ENCODE measurements at places on chromosomes 16 and 17. TPM values are rescaled to one million over a fixed set of nuclear protein-coding genes. Genes with fewer than 3 reads are reported as not detected.

The CD300E gene
- polyA plus RNA-seq = not detected

DNA sequence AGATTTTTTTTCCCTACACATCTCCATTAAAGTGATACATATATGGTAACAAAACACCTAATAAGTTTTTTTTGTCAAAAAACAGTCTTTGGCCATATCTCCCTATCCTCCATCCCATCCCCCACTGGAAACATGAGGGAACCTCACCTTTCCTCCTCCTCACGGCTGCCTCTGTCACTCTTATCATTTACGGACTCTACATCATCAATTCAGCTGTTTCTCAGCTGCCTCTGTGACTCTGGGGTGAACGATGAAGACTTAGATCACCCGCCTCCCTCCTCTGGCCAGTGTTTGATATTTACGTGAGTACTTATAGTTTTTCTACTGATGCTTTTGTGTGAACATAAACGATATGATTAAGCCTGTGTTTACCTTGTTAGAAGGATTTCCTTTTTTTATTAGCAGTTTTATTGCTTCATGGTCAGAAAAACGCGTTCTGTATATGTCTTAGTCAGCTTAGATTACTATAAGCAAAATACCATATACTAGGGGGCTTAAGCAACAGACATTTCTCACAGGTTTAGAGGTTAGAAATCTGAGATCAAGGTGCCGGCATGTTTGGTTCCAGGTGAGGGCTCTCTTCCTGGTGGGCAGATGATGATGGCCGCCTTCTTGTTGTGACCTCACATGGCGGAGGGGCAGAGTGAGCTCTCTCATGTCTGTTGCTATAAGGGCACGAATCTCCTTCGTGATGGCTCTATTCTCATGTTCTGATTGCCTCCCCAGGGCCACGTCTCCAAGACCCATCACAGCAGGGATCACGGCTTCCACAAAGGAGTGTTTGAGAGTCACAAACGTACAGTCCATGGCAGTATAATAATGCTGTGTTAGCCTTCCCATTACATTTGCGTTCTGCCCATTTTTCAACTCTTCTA lies 32.1 kb downstream of the DNAH17 start:
- no peak for DNase-seq

DNA sequence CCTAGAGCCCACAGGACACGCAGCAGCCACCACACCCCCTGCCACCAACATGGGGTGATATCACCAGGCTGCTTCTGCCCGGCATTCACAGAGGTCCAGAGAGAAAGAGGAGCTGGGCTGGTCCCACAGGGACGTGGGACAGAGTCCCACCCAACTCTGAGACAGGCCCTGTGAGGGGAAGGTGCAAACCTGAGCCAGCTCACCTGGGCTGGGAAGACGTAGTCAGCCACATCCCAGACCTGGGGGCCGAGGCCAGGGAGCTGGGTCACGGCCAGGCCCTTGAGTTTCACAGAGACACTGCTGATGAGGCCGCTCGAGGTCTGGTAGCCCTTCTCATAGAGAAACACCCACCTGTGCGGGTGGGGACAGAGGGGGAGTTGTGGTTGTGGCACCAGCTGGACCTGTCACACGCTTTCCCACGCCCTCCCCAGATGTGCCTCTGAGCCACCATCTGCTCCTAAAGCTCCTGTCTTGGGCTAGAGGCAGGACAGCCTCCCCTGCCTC lies 11.2 kb downstream of the P2RX1 start:
- DNase-seq = no peak

GRCh38 chr16:30992931-30993816 lies 8.2 kb downstream of the HSD3B7 start:
- no peak for DNase-seq

The MLX gene
- polyA plus RNA-seq = 52.1 TPM

DNA sequence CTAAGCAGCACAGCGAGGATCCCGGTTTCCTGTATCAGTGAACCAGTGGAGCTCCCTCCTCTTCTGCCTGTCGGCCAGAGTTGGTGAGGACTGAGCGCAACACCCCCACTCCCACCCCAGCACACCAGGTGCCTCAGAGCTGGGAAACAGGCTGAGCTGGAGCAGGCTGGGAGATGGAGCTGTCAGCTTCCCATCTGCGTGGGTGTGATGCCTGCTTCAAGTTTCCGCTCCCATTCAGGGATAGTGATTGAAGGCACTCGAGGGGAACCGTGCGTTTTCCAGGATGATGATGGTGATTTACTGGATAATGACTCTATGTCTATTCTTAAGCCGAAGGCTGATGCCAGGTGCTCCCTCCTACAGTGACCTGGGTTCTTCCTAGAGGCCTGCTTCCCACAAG lies 144.5 kb downstream of the TMEM132E start:
- DNase-seq = no peak

DNA sequence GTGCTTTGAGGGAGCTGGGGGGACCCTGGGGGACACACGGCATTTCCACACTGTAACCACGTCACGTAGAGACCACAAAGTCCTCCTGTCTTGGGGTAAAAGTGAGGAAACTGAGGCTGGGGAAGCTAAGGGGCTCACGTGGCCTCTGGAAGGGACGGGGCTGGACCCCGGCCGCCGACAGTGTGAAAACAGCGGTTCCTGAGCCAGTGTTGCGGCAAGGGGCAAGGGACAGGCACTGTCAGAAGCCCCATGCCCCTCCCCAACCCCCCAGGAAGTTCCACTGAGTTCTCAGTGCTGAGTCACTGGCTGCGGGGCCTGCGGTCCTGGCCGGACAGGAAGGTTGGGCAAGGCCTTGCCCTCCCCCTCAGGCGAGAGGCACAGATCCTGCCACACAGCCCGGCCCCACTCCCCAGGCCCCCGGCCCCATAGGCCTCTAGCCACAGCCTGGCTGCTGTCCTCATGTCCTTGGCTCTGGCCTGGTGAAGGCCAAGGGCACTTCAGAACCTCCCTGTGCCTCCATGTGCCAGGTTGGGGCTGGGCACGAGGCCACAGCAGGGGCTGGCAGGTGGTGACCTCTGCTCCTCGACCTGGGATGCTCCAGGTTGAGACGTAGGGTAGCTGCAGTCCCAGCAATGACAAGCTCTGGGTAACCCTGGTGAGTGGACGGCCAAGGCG lies 5.0 kb upstream of the CCDC57 start:
- DNase-seq = no peak

DNA sequence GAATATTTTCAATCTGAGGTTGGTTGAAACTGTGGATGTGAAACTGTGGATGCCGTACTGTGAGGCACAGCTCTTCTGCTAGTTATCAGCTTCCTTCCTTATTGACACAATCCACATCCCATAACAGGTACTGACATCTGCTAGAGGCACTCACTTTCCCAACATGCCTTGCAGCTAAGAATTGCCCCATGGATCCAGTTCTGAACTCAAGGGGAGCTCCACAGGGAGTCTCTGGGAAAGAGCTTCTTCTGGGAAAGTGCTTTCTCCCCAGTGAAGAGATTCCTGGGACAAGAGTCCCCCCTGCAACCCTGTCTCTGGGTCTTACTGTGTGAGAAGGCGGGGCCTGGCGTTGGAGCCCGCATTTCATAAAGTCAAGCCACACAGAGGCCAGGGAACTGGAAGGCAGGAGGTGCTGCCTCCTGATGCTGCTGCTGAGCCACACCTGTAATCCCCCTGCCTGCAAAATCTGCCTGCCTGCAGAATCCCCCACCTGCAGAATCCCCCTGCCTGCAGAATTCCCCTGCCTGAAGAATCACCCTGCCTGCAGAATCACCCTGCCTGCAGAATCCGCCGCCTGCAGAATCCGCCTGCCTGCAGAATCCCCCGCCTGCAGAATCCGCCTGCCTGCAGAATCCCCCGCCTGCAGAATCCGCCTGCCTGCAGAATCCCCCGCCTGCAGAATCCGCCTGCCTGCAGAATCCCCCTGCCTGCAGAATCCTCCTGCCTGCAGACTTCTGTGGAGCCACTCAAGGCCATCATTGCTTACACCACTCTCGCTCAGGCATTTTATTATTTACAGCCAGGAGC lies 305.4 kb downstream of the FOXL1 start:
- no peak for DNase-seq

The IRX3 gene
- not detected for polyA plus RNA-seq

All from CD8-positive, alpha-beta memory T cell (primary cell).